NCI-H460 (cell line): ENCODE measurements at places on chromosomes 2 and 18. TPM values are rescaled to one million over a fixed set of nuclear protein-coding genes. Genes with fewer than 3 reads are reported as not detected.

GRCh38 chr2:5696404-5696944 is 4.3 kb downstream of the SOX11 start:
- DNase-seq, result no peak

GKN2 gene
- total RNA-seq, result 1.6 TPM in 2 replicates

DNA sequence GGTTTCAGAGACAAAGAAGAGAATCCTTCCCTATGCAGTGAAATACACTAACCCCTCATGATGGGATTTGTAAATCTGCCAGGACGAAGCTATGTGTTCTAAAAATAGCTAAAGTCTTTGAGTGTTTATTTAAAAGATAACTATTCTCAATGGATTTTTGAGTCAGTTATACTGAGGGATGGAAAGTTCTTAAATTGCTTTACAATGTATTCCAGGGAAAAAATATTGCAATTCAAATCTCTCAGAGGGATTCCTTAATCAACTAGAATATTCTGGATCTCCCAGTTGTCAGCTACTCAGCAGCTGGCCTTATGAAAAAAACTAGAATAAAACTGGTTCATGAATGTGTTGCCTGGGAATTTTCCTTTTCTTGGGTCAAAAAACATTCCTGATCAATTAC is 312.4 kb downstream of the PLCL1 start:
- no peak for DNase-seq

GRCh38 chr2:217048730-217049129 is 188.9 kb upstream of the TNP1 start:
- DNase-seq, result no peak

DNA sequence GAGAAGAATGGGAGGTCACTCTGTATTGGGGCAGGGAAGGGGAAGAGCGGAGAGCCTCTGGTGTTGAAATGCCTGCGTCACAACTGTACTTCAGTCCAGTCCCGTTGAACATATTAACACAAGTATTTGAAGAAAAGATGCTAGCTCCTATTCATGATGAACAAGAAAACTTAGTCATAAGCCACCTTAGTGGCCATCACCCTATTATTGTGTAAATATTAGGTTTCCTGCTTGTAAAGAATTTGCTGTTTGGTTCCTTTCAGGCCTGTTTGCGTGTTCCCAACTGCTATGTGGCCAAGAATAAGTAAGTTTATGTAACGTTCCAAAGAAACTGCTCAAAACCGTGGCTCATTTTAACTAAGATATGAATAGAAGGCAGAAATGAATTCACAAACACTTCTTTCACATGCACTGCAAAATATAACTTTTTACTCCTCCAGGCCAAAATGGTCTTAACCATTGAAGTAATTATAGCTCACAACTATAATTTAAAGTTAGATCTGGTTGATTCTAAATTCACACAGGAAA is 204.3 kb downstream of the ZNF385B start:
- DNase-seq, result no peak

- no peak for DNase-seq
Observed at GRCh38 chr2:54480025-54480424, 23.9 kb downstream of the SPTBN1 start.

PKP4 gene
- total RNA-seq, result 46.1 and 52.0 TPM in 2 replicates

DNA sequence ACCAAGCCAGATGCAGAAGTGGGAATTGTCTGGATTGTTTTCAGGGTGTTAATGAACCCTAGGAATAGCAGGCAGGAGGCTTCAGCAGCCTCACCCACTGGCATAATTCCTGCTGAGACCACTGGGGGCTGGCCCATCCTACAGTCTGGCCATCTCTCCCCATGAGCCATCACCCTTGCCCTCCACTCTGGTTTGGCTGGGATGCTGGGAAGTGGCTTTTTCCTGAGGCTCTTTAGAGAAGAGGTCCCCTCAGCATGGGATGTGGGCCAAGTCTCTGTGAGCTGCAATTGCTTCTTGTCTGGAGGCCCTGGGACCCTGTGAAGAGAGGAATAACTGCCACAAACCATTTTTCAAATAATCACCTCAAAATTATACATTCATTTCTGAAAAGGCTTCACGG is 4.0 kb downstream of the TCF7L1 start:
- DNase-seq, result no peak

- no peak for DNase-seq
Observed at GRCh38 chr2:121890041-121890440, 134.6 kb downstream of the TSN start.

DNA sequence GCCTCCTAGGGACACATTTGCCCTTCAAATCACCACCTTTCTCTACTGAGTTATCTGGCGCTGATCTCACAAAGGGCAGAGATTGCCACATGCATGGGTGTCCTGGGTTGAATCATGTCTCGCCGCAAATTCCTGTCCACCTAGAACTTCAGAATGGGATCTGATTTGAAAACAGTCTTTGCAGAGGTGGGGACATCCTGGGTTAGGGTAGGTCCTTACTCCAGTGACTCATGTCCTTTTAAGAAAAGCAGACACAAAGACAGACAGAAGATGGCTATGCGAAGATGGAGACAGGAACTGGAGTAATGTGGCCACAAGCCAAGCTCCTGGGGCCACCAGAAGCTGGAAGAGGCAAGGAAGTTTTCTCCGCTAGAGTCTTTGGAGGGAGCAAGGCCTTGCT is 197.4 kb upstream of the SMIM21 start:
- no peak for DNase-seq

DNA sequence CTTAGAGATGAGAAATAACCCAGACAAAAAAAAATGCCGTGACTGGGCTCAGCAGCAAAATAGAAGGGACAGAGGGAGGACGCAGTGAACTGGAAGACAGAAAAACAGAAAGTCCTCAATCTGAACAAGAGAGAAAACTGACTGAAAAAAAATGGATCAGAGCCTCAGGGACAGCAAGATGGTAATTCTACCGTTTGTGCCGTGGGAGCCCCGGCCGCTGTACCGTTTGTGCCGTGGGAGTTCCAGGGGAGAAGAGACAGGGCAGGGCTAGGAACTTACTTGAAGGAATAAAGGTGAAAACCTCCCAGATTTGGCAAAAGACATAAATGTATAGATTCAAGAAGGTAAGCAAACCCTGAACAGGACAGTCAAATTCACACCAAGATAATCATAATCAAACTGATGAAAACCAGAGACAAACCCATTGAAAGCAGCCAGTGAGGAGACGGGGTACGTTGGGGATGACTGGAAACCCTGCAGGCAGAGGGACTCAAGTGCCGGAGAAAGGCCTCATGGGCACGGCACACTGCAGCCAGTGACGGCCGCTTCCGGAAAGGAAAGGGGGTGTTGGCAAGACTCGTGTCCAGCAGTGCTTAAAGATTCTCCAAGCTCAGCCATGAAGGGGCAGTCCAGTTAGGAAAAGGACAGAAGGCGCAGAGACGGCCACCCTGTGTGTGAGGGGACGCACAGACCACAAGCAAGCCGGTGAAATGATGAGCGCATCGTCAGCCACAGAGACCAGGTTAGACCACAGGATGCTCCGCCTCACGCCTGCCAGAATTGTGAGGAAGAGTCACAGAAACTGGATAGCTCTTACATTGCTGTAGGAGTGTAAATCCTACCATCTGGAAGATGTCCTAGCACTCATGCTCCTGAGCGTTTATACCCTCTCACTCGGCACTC is 40.0 kb upstream of the NFATC1 start:
- DNase-seq, result no peak

DNA sequence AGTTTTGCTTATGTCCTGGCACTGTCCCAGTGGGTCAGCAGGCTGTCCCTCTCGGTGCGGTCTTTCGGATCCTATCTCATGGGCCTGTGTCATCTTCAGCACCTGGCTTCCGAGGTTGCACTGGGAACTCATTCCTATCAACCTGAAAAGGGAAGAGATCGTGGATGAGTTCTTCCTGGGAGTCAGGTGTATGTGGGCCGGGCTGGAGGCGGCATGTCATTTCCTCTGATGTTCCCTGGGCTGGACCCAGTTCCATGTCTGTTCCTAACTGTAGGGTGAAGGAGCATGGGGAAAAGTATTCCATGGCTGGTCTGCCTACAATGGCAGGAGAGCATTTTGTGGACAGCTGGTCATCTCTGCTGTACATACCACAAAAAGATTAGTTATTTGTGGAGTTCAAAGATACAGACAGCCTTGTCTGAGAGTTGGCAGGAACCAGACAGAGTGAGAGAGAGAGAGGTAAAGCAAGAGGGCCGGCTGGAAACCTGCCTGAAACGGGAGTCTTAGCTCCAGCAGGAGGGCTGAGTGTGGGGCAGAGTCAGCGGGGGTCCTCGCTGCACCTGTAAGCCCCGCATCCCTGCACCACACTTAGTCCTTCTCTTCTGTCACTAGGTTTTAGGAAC is 25.2 kb downstream of the FAM228A start:
- no peak for DNase-seq

DNA sequence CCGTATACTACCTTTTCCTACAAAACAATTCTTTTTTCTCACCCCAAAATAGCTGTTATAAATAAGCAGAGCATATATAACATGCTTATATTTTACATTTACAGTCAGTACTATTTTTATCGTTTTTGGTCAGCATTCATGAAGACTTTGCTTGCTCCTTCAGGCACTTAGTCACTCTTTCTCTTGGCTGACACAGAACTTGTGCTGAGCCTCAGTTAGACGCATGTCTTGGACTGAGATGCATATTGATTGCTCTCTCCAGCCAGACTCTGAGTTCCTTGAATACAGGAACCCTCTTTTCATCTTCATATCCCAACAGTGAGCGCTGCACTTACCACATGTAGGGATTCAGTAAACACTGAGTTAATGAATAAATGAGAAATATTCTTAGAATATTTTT is 158.3 kb downstream of the RTN4 start:
- no peak for DNase-seq

RELCH gene
- total RNA-seq, result 15.7 and 18.6 TPM in 2 replicates

DNA sequence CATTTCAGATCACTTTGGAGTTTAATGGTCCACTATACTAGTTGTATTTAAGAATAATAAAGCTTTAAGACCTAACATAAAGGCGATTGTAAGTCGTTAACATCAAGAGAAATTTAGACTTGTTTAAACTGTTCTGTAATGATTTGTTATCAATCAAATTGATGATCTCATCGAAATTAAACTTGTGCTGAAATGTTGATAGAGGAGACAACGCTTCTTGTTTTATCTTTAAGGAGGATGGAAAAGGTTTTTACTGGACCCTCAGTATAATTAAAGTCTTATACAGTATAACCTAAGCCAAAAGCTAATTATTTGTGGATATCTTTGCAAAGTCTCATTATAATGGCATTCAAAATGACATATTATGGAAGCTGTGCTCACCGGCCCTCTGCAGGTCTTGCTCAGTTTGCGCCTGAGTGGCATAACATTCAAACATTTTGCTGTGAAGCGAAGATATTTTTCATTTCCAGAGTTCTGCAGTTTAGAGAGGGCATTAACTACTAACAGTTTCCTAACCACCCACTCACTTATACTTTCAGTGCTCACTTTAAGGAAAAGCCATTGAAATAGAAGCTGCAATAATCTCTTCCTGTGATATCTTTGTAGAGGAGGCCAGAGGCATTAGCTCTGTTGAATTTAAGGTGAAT is 1.4 kb upstream of the SERTAD2 start:
- DNase-seq, result no peak

DNA sequence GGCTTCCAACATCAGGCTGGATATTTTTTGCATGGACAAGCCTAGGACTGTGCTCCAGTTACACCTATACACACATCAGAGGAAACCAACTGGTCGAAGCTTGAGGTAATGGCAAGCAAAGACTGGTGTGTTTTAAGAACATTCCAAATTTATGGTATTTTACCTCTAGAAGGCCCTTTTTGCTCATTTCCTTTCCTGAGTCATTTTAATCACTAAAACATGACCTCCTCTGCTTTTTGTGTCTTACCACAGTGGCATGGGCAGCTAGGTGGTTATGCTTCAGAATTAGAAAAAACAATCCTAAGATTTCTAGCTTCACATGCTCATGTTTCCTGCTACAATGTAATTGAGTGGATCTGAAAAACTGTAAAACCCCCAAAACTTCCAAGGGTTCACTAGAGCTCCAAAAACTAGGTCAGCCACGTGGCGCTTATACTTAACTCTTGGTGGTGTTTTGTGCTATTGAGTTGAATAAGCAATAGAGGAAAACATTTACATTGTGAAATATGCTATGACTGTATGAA is 30.6 kb upstream of the CHRNA1 start:
- no peak for DNase-seq

DNA sequence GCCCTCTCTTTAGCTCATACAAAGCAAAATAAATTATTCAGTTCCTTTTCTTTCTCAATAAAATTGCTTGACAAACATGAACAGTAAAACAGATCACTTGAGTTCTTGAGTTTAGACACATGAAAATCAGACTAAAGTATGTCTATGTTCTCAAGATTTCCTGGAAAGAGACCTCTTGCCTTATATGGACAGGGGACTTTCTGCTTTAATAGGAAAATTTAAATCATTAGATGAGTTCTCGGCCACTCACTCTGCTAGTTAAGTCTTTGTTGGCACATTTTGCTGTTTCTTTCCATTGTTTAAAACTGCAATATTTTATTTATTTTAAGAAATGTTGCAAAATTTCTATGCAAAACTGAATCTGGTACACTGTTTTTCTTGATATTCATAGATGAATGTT is 207.8 kb downstream of the RND3 start:
- DNase-seq, result no peak

- DNase-seq, result no peak
Observed at GRCh38 chr2:204670124-204670523, 124.8 kb downstream of the PARD3B start.

DNA sequence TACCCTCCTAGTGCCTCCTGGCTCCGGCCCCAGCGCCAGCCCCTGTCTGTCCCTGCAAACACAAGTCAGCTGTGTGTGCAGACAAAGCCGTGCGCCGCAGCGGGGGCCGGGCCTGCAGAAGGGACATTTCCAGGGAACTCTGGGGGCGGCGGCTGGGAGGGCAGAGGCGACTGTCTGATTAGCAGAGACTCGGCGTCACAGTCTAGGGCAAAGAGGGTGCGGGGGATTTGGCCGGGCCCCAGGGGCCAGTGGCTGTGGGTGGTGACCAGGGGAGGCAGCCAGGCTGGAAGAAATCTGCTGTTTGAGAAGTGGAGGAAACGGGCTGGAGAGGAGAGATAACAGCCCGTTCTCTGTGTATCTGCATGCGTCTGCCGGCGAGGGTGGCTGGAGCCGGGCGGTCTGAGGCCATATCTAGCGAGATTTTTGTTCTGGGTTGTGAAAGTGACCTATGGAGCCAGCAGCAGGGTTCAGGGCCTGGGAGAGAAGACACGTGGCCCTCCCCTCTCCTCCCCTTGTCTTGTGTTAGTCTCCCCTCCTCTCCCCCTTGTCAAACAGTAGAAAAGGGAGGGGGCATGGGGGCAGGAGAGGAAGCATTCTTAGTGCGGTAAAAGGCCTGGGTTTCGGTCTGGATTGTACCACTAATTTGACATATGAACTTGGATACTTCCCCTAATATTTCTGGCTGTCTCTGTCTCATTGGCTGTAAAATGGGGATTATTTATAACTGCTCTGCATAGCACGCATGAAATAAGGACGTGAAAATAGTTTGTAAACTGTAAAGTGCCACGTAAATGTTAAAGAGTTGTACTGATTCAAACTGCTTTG is 169.4 kb downstream of the SMAD7 start:
- DNase-seq, result no peak

UGT1A5 gene
- total RNA-seq, result not detected in 2 replicates

MC4R gene
- total RNA-seq, result not detected in 2 replicates

FEV gene
- not detected in 2 replicates for total RNA-seq

IL1R2 gene
- 0.37 and 1.2 TPM in 2 replicates for total RNA-seq

- no peak for DNase-seq
Observed at GRCh38 chr2:45816272-45816671, 164.8 kb downstream of the PRKCE start.

CCBE1 gene
- total RNA-seq, result not detected in 2 replicates
